ENCODE measurements at places on chromosomes 1 and 21.
A peak's percentile ranks its signal among the peaks of the same experiment; 100 is the strongest.

- no peak for DNase-seq
These were observed 140.3 kb downstream of the FOXD2 start for GRCh38 chr1:47578026-47578720.

DNA sequence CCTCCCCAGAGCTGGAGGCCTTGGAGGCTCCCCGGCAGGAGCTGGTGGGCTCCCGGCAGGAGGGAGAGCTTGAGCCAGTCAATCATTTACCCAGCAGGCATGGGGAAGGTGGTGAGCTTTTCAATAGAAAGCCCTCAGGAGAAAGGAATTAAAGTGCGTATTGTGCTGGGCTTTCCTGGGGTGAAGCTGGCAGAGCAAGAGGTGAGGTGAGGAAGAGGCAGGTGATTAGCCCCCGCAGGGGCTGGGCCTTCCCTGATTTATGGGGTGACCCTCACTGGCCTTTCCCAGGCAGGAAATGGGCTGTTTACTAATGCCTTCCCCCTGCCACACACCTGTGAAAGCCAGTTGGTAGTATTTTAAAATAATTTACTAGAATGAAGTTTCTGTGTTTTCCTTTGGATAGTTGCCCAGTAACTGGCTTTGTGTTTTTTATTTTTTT is 25.8 kb downstream of the CLDN14 start:
- no peak for DNase-seq

DNA sequence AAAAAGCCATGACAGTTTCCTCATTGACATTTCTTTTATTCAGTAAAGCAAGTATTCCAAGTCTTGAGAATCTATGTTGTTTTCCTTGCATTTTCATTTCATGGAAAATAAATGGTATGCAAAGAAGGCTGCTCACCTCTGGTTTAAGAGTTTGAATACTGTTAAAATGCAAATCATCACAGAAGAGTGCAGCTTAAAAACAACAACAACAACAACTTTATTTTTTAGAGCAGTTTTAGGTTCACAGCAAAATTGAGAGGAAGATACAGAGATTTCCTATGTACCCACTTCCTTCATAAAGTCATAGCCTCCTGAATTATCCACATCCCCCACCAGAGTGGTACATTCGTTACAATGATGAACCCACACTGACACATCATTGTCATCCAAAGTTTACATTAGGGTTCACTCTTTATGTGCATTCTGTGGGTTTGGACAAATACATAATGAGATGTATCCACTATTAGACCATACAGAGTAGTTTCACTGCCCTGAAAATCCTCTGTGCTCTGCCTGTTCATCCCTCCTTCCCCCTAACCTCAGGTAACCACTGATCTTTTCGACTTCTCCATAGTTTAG is 39.2 kb downstream of the CD2 start:
- DNase-seq = no peak

GRCh38 chr1:5238351-5239130 is 584.1 kb downstream of the AJAP1 start:
- no peak for DNase-seq

- no peak for DNase-seq
These were observed 400.7 kb upstream of the DAB1 start for GRCh38 chr1:57824535-57824934.

GRCh38 chr1:40267767-40268187 is 9.7 kb downstream of the ZMPSTE24 start:
- DNase-seq = peak; percentile 85

- DNase-seq = no peak
These were observed 215.5 kb upstream of the USP25 start for GRCh38 chr21:15514073-15514946.
